DND-41 (cell line): ENCODE measurements at places on chromosomes 5 and 9.

DNA sequence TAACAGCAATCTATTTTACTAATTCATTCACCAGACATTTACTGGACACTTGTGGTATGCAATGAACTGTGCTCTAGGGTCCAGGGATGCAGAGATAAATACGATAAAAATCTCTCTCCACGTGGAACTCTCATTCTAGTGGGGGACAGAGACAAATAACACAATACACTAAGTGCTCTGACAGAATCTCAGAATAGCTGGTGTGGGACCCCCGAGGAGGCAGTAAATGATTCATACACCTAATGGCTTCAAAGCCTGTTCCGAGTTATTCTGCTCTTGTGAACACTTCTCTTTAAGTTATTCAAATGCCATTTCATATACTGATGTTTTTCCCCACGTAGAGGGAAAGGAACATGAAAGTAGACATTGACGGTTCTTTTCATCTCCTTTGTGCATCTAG, 302.0 kb upstream of the PDE4D start:
- H3K4me3 ChIP-seq: no peak overlapping the region
- H3K36me3 ChIP-seq: no peaks in the 10 kb centered on the region
- no peaks in the 10 kb centered on the region for H3K27me3 ChIP-seq
- H3K4me1 ChIP-seq: no peaks in the 10 kb centered on the region
- DNase-seq: no peak
- no peak overlapping the region for H3K27ac ChIP-seq

DNA sequence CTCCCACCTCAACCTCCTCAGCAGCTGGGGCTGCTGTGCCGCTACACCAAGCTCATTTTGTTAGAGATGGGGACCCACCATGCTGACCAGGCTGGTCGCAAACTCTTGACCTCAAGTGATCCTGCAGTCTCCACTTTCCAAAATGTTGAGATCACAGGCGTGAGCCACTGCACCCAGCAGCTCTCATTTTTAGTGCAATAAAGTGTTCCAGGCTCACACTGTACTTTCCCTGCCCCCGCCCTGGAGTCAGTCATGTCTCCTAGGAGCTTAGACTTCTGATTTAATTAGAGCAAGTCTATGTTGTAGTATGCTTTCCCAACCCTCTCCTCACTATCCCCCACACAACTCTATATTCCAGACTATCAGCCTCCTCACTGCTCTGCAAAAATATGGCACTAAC, 238.0 kb upstream of the ACTBL2 start:
- no peak overlapping the region for H3K27ac ChIP-seq
- no peaks in the 10 kb centered on the region for H3K36me3 ChIP-seq
- DNase-seq: no peak
- no peak overlapping the region for H3K4me3 ChIP-seq

DNA sequence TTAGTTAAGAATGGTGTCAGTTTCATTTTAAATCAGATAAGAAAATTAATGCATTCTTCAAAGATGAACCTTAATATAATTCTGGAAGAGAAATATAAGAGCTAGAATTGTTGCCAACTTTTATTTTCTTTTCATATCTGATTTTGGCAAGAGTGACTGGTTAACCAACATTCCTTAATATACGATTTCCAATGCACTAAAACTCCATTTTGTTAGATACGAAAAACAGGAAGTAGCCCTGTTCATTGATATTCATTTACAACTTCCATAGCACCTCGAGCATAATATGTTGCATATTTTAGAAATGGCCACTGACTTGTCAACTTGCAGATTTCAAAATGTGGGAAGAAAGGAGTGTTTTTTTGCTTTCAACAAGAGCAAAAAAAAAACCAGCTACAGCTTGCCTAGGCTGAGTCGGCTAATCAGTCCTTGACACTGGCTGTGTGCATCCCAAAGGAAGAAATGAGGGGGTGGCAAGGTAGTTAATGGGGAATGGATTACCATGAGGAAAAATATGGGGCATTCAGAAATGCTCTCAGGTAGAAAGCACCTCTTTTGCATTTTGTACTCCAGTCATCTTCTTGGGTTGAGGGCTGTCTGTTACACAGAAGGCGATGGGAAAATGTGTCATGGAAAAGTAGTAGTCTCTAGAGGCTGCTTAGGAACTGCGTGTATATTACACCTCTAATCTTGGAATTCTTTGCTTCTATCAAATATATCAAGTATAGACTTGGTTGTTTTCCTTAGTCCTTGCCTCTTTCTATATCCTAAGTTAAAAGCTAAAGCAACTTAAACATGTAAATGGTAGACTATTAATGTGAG, 3.9 kb downstream of the MAP3K1 start:
- H3K4me3 ChIP-seq: no peak overlapping the region
- no peak overlapping the region for H3K27ac ChIP-seq
- peaks cover 15% of the 10 kb centered on the region for H3K4me1 ChIP-seq
- peaks cover 33% of the 10 kb centered on the region for H3K27me3 ChIP-seq
- H3K36me3 ChIP-seq: no peaks in the 10 kb centered on the region

DNA sequence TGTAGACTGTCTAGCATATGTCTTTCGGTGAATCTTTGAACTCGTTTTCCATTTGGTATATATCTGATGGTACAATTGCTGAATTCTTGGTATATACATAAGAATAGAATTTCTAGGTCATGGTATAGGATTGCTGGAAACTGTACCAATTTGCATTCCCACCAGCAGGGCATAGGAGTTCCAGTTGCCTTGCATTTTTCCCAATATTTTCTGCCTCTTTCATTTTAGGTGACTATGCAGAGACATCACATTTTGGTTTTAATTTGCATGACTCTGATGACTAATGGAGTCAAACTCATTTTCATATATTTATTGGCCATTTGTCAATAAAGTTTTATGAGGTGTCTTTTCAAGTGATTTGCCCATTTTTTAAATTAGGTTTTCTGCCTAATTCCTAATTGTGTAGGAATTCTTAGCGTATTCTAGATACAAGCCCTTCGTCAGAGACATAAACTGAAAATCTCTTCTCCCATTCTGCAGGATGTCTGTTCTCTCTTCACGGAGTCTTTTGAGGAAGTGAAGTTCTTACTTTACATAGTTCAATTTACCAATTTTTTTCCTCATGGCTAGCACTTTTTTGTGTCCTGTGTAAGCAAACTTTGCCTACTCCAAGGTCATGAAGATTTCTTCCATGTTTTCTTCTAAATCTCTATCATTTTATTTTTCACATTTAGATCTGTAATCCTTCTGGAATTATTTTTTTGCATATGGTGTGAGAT, 28.9 kb upstream of the PDCD1LG2 start:
- H3K36me3 ChIP-seq: no peaks in the 10 kb centered on the region
- H3K4me1 ChIP-seq: no peaks in the 10 kb centered on the region
- no peak overlapping the region for H3K27ac ChIP-seq
- H3K27me3 ChIP-seq: no peaks in the 10 kb centered on the region

- H3K27ac ChIP-seq: no peak overlapping the region
- H3K4me1 ChIP-seq: no peaks in the 10 kb centered on the region
- no peak overlapping the region for H3K4me3 ChIP-seq
- no peaks in the 10 kb centered on the region for H3K36me3 ChIP-seq
These were observed 290.2 kb downstream of the DMRT2 start for GRCh38 chr9:1340390-1340789.

- no peaks in the 10 kb centered on the region for H3K4me1 ChIP-seq
- H3K36me3 ChIP-seq: no peaks in the 10 kb centered on the region
- no peaks in the 10 kb centered on the region for H3K27me3 ChIP-seq
- no peak overlapping the region for H3K27ac ChIP-seq
These were observed 350.3 kb downstream of the GADD45G start for GRCh38 chr9:89955144-89955543.

- H3K36me3 ChIP-seq: peaks cover 48% of the 10 kb centered on the region
- H3K4me3 ChIP-seq: no peak overlapping the region
- peaks cover 33% of the 10 kb centered on the region for H3K4me1 ChIP-seq
- no peak for DNase-seq
These were observed 2.9 kb downstream of the DPH7 start for GRCh38 chr9:137575716-137576411.

DNA sequence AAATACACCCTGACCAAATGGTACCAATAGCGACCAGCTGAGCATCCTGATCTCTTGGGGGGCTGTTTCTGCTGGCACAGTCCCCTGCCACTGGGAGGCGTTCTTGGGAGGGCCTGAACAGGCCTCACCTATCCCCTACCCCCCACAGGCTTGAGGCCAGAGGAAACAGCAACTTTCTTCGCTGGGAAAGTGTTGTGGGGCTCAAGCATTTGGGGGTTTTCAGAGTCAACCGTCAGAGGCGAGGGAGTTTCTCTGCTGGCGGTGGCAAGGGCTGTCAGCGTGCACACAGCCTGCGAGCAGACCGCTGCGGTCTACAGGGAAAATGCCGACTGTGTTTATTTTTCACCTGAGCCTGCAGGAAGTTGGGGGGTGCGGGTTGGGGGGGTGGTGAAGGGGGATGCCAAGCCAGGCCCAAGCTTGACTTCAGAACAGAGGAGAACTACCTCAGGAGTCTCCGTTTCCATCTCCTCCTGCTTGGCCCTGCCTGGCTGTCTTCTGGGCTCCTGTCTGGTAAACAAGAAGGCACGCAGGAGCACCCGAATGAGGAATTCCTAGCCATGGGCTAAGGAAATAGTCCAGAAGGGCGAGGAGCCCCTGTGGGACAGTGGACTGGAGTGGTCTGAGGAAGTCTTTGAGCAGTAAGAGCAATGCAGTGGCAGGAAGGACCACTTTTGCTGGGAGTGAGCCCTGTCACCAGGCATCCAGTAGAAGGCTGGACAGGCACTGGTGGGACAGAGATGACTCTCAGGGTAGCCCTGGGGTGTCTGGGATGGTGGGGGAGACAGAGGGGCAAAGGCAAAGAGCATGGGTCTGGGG, 18.1 kb downstream of the TCF7 start:
- H3K27ac ChIP-seq: peak overlapping the region; percentile 52
- peaks cover 63% of the 10 kb centered on the region for H3K36me3 ChIP-seq
- DNase-seq: peak; percentile 82
- no peak overlapping the region for H3K4me3 ChIP-seq

DNA sequence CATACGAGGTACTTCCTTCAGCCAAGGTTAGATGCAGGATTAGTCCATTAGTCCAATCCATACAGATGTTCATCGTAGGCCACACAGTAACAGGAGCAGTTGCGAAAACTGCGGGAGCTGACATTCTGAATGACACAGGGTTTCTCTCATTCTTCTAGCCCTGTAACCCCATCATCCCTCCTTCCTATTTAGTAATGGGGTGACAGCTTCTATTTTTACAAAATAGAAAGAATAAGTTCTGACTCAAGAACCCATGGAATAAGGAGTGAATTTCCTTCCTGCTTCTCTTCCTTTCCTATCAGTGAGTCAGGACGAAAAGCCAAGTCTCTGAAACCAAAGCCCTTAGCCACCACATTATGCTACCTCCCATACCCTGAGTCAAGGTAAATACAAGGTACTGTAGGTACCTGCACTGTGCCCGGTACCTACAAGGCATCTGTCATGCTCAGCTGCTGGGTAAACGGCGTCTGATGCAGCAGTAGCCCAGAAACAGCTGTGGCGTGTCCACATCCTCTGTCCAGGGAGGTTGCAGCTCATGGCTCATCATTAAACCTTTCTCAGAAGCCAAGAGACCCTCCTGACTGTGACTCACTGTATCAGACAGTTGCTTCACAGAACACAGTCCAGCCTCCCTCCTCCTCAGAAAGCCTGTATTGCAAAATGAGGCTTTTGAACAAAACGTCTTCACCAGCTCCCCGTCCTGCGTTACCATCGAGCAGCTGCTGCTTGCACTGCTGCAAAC, 84.2 kb downstream of the ESM1 start:
- H3K27ac ChIP-seq: no peak overlapping the region
- no peaks in the 10 kb centered on the region for H3K27me3 ChIP-seq
- no peak for DNase-seq
- no peaks in the 10 kb centered on the region for H3K36me3 ChIP-seq
- H3K4me1 ChIP-seq: peaks cover 31% of the 10 kb centered on the region
- H3K4me3 ChIP-seq: no peak overlapping the region

GRCh38 chr5:66882606-66883227, 286.5 kb downstream of the MAST4 start:
- no peak overlapping the region for H3K4me3 ChIP-seq
- H3K36me3 ChIP-seq: no peaks in the 10 kb centered on the region
- H3K27ac ChIP-seq: no peak overlapping the region
- H3K4me1 ChIP-seq: no peaks in the 10 kb centered on the region
- H3K27me3 ChIP-seq: no peaks in the 10 kb centered on the region

DNA sequence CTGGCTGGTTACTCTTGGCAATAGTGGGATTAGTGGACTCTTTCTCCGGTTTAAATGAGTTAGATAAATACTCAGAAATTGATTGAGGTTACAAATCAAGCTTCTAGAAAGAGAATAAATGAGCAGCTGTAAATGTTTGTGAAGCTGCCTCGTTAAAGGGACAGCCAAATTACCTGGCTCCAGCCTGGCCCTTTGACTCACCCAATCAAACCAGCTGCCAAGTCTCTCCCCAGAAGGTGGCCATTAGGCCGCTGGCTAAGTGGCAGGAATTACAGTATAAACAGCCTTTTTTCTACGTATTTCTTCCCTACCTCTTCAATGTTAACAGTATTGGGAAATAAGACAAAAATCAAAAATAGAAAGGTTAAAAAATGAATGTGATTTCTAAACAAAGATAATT, 46.0 kb upstream of the SRFBP1 start:
- no peak overlapping the region for H3K4me3 ChIP-seq
- no peak for DNase-seq
- H3K36me3 ChIP-seq: no peaks in the 10 kb centered on the region
- no peak overlapping the region for H3K27ac ChIP-seq
- no peaks in the 10 kb centered on the region for H3K27me3 ChIP-seq
- H3K4me1 ChIP-seq: no peaks in the 10 kb centered on the region
